ENCODE measurements at places on chromosomes 6 and 20.

GRCh38 chr6:116444575-116444974 lies 16.6 kb upstream of the CALHM6 start:
- no peak for DNase-seq

- DNase-seq: no peak
These were observed 61.2 kb downstream of the RSPH3 start for GRCh38 chr6:158938811-158939254.

DNA sequence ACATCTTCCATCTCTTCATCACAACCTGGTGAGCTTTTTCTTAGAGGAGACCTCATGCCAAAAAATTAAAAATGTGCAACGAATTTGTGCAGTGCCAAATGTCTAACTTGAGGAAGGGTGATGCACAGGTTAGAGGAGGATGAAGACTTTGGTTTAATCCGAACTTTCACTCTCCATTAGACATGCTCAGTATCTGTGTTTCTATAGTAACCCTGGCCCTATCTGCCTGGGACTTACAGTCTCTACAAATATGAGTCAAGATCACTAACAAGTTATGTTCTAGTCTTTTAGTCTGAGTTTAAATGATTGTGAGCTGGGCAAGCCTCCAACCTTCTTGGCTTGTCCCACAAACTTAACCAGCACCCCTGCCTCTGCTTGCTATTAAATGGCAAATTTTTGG lies 377.0 kb downstream of the BMP2 start:
- DNase-seq: no peak

GRCh38 chr20:39943336-39943735 lies 745.7 kb downstream of the MAFB start:
- no peak for DNase-seq

- no peak for DNase-seq
These were observed 14.8 kb upstream of the FAM83C start for GRCh38 chr20:35306931-35307517.

DNA sequence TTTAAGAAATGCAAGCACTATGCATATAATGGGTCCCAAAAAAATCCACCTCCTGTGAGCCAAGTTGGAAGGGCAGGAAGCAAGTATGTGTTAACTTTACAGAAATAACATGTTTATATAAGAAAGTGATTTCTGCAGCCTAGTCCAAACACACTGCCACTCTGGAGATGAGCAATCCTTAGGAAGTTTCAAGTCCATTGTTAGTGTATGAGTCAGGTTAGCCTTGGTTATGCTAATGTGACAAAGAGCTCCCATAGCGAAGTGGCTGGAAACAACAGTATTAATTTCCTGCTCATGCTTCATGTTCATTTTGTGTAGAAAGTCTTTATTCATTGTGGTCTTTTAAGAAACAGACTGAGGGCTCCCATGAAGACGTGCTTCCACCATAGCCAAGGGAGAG lies 121.4 kb downstream of the TBXT start:
- DNase-seq: no peak

DNA sequence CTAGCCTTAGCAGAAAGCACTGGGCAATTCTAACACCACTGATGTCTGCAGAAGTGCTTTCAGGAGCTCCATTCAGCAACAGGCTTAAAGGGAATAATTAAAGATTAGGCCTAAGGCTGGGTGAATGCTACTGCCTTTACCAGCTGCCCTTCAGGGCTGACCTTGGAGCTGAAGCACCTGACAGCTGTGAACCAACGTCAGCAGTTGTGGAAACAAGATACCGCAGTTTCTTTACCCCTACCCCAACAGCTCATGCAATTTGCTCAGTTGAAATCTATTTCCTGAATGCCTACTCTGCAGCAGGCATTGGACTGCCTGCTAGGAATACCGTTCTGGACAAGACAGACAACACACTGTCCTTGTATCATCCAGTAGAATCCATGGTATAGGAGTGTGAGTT lies 51.5 kb upstream of the ADTRP start:
- DNase-seq: peak; percentile 38

DNA sequence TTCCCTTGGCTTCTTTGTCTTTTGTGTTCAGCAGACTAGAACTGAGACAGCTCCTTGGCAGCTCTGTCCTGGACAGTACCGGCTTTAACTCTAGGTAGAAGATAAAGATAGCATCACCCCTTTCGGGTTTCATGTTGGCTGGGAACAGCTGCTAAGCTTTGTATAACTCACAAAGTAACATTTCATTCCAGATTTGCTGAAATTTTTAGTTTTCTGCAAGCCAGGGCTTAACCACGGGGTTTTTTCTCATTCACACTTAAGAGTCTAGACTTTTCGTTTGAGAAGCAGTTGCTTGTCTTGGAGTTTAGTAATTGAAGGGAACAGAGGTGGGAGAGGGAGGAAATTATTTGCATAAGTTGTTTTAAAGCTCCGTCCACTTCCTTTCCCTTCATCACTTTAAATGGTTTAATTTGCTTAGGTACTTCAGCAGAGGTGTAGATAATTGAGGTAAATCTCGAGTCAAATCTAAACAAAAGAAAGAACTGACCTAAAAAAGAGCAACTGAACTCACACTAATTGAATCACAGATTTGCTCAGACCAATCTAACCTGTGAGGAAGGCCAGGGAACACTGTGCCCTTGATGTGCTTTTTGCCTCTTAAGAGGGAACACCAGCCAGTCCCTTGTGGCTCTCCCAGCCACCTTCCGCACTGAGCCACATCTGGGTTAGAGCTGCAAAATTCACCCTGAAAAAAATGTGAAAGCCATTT lies 48.3 kb downstream of the RREB1 start:
- DNase-seq: no peak

DNA sequence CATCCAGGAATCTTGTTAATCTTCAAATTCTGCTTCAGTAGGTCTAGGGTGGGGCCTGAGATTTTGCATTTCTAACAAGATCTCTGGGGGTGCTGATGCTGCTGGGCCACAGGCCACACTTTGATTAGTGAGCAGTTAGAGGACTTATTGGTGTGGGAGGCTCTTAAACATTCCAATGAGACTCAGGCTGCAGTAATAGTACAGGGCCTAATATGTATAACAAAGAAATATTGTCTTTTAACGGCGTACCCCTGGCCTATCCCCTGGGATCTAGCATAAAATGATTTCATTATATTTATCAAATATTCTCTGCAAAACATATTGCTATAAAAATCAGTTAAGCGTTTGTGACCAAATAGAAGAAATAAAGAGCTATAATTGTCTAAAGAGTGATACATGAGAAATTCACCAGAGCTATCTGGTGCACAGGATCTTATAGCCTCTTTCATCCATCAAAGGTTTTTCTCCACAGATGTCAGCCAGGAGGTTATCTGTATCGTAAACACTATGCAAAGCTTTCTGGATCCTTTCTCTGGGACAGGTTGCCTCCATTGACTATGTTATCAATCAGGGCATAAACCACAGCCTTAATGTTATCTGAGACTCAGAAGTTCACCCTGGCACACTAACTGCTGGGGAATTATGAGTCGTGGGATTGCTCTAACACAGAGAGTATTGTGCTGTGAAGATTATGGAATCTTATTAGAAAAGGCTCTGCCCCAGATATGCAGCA lies 488.5 kb upstream of the MAP3K7 start:
- DNase-seq: no peak

DNA sequence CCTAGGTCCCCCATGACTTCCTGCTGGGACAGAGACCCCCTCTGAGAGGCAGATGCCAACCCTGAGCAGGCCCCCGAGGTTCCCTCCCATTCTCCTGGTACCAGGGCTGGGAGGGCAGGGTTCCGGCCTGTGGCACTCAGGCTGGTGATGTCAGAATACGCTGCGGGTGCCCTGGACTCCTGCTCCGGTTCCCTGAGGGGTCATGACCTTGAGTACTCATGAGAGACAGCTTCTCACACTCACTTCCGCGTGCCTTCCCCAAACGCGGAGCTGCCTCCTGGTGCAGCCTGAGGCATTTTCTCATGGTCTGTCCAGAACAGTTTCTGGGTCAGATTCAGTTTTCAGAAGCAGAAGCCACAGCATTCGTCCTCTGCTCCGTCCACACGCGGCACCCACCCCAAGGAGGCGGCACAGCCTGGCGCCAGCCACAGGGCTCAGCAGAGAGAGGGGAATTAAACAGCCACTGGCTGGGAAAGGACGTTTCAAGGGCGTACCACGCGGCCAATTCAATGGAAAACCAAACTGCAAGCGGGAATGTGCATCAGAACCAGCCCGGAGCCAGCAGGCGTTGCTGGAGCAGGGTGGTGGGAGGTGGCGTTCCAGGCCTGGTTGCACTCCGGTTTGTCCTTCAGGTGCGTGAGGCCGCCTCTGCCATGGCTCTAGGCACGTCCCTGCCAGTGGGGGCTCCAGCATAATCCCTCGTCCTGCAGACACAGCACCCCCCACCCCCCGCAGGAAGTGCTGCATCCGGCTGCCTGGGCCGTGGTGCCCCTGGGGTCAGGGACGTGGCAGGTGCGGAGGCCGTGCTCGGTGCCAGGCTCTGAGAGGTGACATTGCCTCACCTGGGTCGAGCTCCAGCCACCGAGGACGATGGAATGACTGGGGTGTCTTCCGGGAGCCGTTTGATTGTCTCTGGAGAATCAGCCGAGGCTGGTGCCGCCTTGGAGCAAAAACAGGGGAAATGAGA lies 58.3 kb upstream of the BHLHE23 start:
- DNase-seq: no peak

- DNase-seq: no peak
These were observed 17.2 kb downstream of the GNAS start for GRCh38 chr20:58869662-58870227.

GRCh38 chr20:57628047-57628961 lies 8.1 kb upstream of the ZBP1 start:
- peak; percentile 77 for DNase-seq

- DNase-seq: no peak
These were observed 69.1 kb downstream of the FOXA2 start for GRCh38 chr20:22515264-22515663.

DNA sequence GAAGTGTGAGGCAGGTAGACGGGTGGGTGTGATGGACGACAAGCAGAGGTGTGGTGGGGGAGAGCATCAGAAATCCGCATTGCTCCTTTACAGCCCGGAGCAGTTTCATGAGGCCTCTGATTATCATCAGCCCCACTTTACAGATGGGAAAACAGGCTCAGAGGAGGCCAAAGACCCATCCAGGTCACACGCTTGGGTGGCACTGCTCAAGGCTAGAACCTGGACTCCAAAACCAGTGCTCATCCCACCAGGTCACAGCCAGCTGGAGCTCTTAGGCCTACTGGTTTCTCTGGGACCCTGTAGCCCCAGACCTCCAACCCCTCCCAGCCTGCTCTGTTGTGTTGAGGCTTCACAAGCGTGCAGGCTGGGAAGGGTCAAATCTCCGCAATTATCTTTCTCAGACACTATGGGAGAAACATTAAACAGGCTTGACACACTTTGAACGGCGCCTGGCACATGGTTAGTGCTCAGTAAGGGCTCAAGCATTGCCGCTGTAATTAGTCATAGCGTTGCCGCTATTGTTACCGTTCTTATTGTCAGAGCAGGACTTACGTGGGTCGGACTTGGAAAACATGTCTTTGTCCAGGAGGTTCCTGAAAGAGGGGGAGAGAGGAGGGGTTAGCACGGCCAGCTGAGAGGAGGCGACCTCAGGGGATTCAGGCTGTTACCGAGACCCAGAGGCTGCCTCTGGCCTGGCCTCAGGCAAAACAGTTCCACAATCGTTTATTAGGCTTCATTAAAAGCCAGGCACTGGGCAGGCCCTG lies 16.6 kb downstream of the CPNE5 start:
- DNase-seq: no peak

DNA sequence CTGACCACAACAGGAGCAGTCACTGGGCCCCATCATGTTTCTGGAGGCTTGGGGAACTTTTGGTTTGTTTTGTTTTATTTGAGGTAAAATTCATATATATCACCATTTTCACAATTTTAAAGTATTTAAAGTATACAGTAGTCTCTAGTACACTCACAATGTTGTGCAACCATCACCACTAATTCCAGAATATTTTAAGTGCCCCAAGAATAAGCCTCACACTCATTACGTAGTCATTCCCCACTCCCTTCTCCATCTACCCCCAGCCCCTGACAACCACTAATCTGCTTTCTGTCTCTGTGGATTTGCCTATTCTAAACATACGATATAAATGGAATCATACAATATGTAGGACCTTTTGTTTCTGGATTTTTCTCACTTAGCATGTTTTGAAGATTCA lies 29.0 kb downstream of the RTN4IP1 start:
- DNase-seq: no peak

DNA sequence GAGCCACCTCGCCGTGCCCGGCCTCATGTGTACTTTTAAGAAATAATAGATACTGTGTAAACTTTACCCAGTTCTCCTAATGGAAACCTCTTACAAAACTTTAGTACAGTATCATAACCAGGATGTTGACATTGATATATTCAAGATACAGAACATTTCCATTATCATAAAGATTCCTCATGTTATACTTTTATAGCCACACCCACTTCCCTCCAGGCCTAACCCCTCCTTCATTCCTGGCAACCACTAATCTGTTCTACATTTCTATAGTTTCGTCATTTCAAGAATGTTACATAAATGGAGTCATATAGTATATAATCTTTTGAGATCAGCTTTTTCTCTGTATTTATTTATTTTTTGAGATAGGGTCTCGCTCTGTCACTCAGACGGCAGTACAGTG lies 52.6 kb upstream of the SALL4 start:
- DNase-seq: no peak

Data from femur (tissue), 1 donor.